Mesenchymal stem cell (in vitro differentiated cells and primary cell): ENCODE measurements at places on chromosomes 12 and 14.

DNA sequence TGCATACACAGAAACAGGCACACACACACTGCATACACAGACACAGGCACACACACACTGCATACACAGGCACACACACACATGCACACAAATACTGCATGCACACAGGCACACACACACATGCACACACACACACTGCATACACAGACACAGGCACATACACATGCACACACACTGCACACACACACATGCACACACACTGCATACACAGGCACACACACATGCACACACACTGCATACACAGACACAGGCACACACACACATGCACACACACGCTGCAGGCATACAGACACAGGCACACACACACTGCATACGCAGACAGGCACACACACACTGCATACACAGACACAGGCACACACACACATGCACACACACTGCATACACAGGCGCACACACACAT, 32.7 kb upstream of the BTBD6 start:
- no peak for DNase-seq
- peaks cover 39% of the 10 kb centered on the region for H3K4me1 ChIP-seq
- no peaks in the 10 kb centered on the region for H3K27me3 ChIP-seq
- H3K4me3 ChIP-seq = no peak overlapping the region
- H3K27ac ChIP-seq = no peak overlapping the region

GRCh38 chr14:56199095-56199981, 81.1 kb downstream of the PELI2 start:
- H3K4me1 ChIP-seq = peaks cover 10% of the 10 kb centered on the region
- H3K36me3 ChIP-seq = no peaks in the 10 kb centered on the region

- DNase-seq = no peak
- peaks cover 64% of the 10 kb centered on the region for H3K36me3 ChIP-seq
- no peak overlapping the region for H3K27ac ChIP-seq
- H3K27me3 ChIP-seq = peaks cover 13% of the 10 kb centered on the region
- no peak overlapping the region for H3K4me3 ChIP-seq
These were observed 18.6 kb downstream of the AGAP2 start for GRCh38 chr12:57719777-57720605.

DNA sequence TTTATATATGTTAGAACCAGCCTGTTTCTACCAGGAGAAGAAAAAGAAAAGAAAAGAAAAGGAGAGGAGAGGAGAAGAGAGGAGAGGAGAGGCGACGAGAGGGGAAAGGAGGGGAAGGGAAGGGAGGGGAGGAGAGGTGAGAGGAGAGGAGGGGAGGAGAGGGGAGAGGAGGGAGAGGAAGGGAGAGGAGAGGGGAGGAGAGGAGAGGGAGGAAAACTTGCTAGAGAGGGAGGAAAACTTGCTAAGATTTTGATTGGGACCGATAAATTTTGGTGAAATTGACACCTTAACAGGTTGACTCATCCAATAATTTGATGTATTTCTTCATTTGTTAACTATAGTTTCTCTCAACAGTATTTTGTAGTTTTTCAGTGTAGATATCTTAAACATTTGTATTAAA, 164.0 kb upstream of the SYT1 start:
- H3K4me3 ChIP-seq = no peak overlapping the region
- no peaks in the 10 kb centered on the region for H3K4me1 ChIP-seq
- no peaks in the 10 kb centered on the region for H3K27me3 ChIP-seq
- H3K27ac ChIP-seq = no peak overlapping the region
- H3K36me3 ChIP-seq = no peaks in the 10 kb centered on the region

DNA sequence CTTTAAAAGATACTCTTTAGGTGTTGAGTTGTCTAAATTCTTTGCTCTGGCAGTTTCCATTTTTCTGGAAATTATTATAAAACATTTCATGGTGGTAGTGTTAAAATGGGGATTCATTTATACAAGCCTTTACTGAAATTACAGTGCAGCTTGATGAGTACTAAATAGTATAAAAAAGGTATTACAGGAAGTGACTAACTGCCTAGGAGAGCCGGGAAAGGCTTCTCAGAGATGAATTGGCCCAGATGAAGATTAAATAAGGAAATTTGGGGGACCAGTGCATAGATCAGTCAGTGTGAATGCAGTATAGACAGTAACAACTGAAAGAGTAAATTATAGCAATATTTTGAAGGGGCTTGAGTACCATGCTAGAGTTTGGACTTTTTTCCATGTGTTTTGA, 7.5 kb downstream of the PSMA6 start:
- no peak for DNase-seq
- no peaks in the 10 kb centered on the region for H3K27me3 ChIP-seq
- no peak overlapping the region for H3K27ac ChIP-seq
- peaks cover 4% of the 10 kb centered on the region for H3K4me1 ChIP-seq
- peaks cover 6% of the 10 kb centered on the region for H3K36me3 ChIP-seq

GRCh38 chr12:84497819-84498218, 414.8 kb downstream of the SLC6A15 start:
- no peak overlapping the region for H3K27ac ChIP-seq
- H3K4me1 ChIP-seq = no peaks in the 10 kb centered on the region
- H3K27me3 ChIP-seq = no peaks in the 10 kb centered on the region

GRCh38 chr12:593396-594270, 69.6 kb downstream of the NINJ2 start:
- no peaks in the 10 kb centered on the region for H3K36me3 ChIP-seq
- no peak overlapping the region for H3K27ac ChIP-seq
- no peak overlapping the region for H3K4me3 ChIP-seq
- peaks cover 3% of the 10 kb centered on the region for H3K4me1 ChIP-seq
- H3K27me3 ChIP-seq = peaks cover 5% of the 10 kb centered on the region
- no peak for DNase-seq

DNA sequence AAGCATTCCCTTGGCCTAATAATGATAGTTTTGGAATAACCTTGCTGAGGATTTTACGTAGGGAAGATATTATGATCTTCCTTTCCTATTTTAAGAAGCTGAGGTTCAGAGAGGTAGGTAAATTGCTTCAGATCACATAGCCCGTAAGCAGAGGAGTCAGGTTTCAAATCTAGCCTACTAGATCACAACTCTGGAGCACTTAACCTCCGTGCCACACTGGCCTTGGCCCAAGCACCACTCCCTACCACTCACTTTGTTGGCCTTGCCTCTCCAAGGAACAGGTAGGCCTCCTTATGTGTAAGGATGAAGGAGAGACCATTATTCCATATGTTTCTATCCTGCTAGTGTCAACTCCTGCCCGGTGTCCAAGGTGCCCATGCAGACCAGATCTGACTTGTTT, 12.4 kb upstream of the ACOT1 start:
- peaks cover 4% of the 10 kb centered on the region for H3K27me3 ChIP-seq
- DNase-seq = no peak
- H3K27ac ChIP-seq = no peak overlapping the region
- no peaks in the 10 kb centered on the region for H3K36me3 ChIP-seq

DNA sequence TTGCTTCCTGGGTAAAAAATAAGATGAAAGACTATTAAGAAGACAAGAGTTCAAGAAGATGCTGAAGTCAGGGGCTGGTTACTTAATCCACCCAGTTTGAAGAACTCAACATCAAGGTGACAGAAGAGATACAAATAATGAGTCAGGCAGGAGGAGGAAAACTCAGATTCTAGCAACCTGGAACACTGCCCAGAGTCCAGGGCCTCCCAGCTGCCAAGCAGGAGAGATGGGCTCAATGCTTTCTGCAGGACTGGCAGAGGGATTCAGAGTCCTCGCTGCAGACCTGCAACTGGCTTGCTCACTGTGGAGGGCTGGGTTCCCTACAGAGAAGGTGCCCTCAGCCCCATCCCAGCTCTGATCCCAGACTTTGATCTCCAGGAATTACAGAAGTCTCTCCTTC, 28.6 kb upstream of the CEBPE start:
- H3K27me3 ChIP-seq = no peaks in the 10 kb centered on the region
- no peaks in the 10 kb centered on the region for H3K4me1 ChIP-seq
- H3K27ac ChIP-seq = no peak overlapping the region
- peak; percentile 58 for DNase-seq
- H3K36me3 ChIP-seq = no peaks in the 10 kb centered on the region

DNA sequence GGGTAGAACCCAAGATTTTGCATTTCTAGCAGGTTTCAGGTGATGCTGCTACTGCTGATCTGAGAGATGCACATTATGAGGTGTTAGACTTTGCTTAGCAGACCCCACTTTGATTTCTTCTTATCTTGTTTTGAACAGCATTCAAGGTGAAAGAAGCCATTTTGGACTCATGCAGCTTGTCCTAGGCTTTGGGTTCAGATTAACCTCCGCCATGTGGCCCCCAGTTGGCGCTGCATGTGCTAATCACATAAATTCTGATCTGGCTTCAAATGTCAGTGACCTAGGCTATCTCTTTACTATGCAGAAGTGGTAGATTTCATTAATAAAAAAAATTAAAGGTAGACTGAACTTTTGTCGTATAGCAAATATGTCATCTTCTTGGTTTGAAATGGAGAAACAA, 89.8 kb upstream of the DYRK2 start:
- DNase-seq = no peak
- H3K27me3 ChIP-seq = no peaks in the 10 kb centered on the region
- H3K27ac ChIP-seq = no peak overlapping the region
- H3K36me3 ChIP-seq = no peaks in the 10 kb centered on the region

GRCh38 chr12:32451816-32452215, 52.5 kb downstream of the FGD4 start:
- no peak overlapping the region for H3K27ac ChIP-seq
- H3K4me1 ChIP-seq = no peaks in the 10 kb centered on the region
- no peaks in the 10 kb centered on the region for H3K27me3 ChIP-seq
- H3K4me3 ChIP-seq = no peak overlapping the region
- no peak for DNase-seq
- no peaks in the 10 kb centered on the region for H3K36me3 ChIP-seq

DNA sequence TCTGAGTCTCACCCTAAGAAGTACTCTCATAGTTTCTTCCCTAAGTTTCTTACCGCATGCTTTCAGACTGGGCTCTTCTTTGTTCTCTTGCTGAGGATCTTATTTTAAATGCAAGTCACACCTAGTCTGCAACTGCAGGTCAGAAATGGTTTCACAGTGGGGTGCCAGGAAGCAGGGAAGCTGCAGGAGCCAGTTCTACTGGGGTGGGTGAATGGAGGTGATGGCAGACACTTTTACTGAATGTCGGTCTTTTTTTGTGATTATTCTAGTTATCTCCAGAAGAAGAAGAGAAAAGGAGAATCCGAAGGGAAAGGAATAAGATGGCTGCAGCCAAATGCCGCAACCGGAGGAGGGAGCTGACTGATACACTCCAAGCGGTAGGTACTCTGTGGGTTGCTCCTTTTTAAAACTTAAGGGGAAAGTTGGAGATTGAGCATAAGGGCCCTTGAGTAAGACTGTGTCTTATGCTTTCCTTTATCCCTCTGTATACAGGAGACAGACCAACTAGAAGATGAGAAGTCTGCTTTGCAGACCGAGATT, 1.7 kb downstream of the FOS start:
- no peak overlapping the region for H3K4me3 ChIP-seq
- H3K36me3 ChIP-seq = peaks cover 22% of the 10 kb centered on the region
- no peaks in the 10 kb centered on the region for H3K27me3 ChIP-seq

GRCh38 chr12:94169495-94169894, 21.1 kb downstream of the PLXNC1 start:
- peaks cover 4% of the 10 kb centered on the region for H3K4me1 ChIP-seq
- peaks cover 23% of the 10 kb centered on the region for H3K27me3 ChIP-seq
- H3K36me3 ChIP-seq = no peaks in the 10 kb centered on the region
- no peak overlapping the region for H3K27ac ChIP-seq
- no peak for DNase-seq

DNA sequence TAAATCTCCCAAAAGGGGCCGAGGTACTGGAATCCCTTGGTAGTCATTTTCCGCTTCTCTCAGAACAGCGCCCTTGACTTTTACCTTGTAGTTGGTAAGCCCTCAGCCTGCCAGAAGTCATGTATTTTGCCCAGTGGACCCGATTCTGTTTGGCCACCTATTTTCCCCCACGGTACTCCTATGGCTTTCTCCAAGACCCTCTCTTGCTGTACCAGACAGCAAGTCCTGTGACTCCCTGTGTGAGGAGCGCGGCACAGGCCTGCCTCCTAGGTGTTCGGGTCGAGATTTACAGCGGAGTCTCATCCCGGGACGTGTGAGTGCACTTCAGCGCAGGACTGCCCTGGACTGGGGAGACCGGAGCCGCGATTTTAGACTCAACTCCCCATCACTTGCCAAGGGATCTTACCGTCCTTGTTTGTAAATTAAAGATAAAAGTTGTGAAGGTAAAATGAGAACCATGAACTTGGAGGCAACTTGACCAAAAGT, 1.1 kb upstream of the MBD6 start:
- H3K27me3 ChIP-seq = no peaks in the 10 kb centered on the region
- peak; percentile 80 for DNase-seq
- H3K4me3 ChIP-seq = peak overlapping the region; percentile 73
- H3K27ac ChIP-seq = peak overlapping the region; percentile 99
- H3K36me3 ChIP-seq = peaks cover 48% of the 10 kb centered on the region

- H3K4me1 ChIP-seq = peaks cover 26% of the 10 kb centered on the region
- peak overlapping the region; percentile 22 for H3K27ac ChIP-seq
- peaks cover 48% of the 10 kb centered on the region for H3K36me3 ChIP-seq
- DNase-seq = peak; percentile 26
These were observed 56.8 kb downstream of the SSH1 start for GRCh38 chr12:108800591-108800990.

GRCh38 chr12:94615260-94616181, 34.8 kb downstream of the TMCC3 start:
- peak overlapping the region; percentile 52 for H3K4me3 ChIP-seq
- H3K36me3 ChIP-seq = no peaks in the 10 kb centered on the region
- peaks cover 25% of the 10 kb centered on the region for H3K4me1 ChIP-seq
- no peaks in the 10 kb centered on the region for H3K27me3 ChIP-seq
- H3K27ac ChIP-seq = peak overlapping the region; percentile 78

DNA sequence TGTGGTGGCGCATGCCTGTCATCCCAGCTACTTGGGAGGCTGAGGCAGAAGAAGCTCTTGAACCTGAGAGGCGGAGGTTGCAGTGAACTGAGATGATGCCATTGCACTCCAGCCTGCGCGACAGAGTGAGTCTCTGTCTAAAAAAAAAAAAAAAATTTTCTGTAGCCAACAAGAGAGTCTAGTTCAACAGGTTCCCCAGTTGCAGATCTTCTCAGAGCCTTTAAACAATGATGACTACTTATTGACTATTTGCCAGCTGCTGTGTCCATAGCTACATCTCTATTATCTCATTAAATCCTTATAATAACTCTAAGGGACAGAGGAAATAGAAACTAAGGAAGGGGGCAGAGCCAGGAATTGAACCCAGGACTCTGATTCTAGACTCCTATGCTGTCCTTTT, 15.2 kb upstream of the MYL2 start:
- peaks cover 2% of the 10 kb centered on the region for H3K4me1 ChIP-seq
- H3K27ac ChIP-seq = no peak overlapping the region
- H3K4me3 ChIP-seq = no peak overlapping the region
- H3K36me3 ChIP-seq = no peaks in the 10 kb centered on the region
- H3K27me3 ChIP-seq = peaks cover 61% of the 10 kb centered on the region
- no peak for DNase-seq
